Breast epithelium (tissue), 4 donors: ENCODE measurements at places on chromosomes 1 and 21. TPM values are rescaled to one million over a fixed set of nuclear protein-coding genes. Genes with fewer than 3 reads are reported as not detected.

Gene FCRL1
- total RNA-seq, result not detected

Gene LCE1E
- not detected for total RNA-seq

Gene MEAF6
- 78.2 TPM for total RNA-seq

Gene CCDC181
- not detected for total RNA-seq

Gene RGS18
- 4.4 TPM for total RNA-seq

DNA sequence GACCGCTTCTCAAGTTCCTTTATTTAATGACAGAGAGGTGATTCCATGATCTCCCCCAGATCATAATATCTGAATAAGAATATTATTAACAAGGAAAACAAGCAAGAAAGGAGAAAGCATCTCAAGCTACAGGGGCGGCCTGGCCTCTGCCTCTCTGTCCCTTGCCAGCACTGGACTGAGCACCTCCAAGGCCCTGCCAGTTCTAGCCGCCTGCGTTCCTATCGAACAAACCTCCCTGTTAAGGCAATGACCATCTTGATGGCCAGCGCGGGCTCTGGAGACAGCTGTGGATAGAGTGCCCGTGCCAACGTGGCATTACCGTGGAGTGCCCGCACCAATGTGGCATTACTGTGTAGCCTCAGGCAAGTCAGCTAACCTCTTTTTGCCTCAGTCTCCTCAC, 84.8 kb downstream of the NPHP4 start:
- no peak for DNase-seq
- H3K36me3 ChIP-seq, result no peaks in the 10 kb centered on the region
- H3K4me1 ChIP-seq, result no peaks in the 10 kb centered on the region
- H3K27ac ChIP-seq, result no peak overlapping the region
- no peaks in the 10 kb centered on the region for H3K27me3 ChIP-seq
- no peak overlapping the region for H3K4me3 ChIP-seq

GRCh38 chr1:89484092-89485038, 40.3 kb upstream of the LRRC8B start:
- no peak overlapping the region for H3K4me3 ChIP-seq
- H3K27ac ChIP-seq, result no peak overlapping the region
- no peaks in the 10 kb centered on the region for H3K36me3 ChIP-seq
- no peaks in the 10 kb centered on the region for H3K27me3 ChIP-seq

DNA sequence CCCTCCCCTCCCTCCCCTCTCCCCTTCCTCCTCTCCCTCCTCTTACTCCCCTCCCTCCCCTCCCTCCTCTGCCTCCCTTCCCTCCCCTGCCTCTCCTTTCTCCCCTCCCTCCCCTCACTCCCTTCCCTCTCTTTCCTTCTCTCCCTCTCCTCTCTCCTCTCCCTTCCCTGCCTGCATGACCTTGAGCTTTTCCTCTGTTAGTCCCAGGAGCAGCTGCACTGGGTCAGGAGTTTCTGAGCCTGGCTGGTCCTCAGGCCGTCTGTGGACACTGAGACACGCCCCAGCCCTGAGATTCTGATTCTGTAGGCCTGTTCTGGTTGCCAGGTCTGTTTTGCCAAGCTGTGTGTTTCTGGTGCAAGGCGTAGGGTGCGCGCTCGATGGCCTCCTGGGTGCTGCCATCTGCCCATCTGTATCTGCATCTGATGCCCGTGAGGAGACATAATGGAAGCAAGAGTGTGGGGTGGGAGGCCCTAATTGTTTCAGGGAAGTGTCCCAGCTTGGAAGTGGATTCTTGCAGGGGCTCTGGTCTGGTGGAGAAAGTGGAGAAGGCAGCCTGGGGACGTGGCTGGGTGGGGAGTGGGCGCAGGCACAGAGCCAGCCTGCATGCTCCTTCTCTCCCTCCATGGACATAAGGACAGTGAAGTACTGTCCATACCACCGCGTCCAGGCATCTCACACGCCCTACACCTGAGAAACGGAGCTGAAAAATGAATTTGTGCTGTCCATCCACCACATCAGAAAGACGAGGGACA, 97.2 kb downstream of the WDR4 start:
- DNase-seq, result no peak
- H3K4me1 ChIP-seq, result no peaks in the 10 kb centered on the region
- H3K27ac ChIP-seq, result no peak overlapping the region
- no peaks in the 10 kb centered on the region for H3K36me3 ChIP-seq

DNA sequence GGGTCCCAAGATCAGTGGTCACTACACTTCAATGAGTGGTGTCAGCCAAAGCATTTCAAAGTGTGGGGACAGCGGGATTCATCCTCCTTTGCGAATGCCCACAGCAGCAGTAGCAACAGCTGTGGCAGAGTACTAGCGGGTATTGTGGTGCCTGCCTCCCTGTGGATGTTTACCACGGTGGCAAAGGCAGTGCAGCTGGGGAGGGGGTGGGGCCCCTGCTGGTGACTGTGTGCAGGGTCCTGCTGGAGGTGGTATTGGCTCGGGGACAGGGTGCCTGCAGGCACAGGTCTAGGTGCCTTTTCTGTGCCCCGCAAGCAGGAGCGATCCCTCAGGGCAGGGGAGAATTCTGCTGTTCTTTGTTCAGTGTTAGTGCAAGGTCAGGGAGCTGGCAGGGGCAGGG, 415.7 kb downstream of the USP25 start:
- no peaks in the 10 kb centered on the region for H3K27me3 ChIP-seq
- no peak for DNase-seq
- no peaks in the 10 kb centered on the region for H3K36me3 ChIP-seq
- H3K4me3 ChIP-seq, result no peak overlapping the region
- no peak overlapping the region for H3K27ac ChIP-seq

- no peaks in the 10 kb centered on the region for H3K4me1 ChIP-seq
- H3K36me3 ChIP-seq, result no peaks in the 10 kb centered on the region
- no peak overlapping the region for H3K4me3 ChIP-seq
These were observed 44.8 kb downstream of the ACP6 start for GRCh38 chr1:147625362-147625995.

GRCh38 chr1:26153966-26154532, 4.8 kb upstream of the FAM110D start:
- peaks cover 14% of the 10 kb centered on the region for H3K27me3 ChIP-seq
- no peaks in the 10 kb centered on the region for H3K4me1 ChIP-seq
- DNase-seq, result no peak
- no peak overlapping the region for H3K4me3 ChIP-seq

- no peak overlapping the region for H3K4me3 ChIP-seq
- no peak overlapping the region for H3K27ac ChIP-seq
- DNase-seq, result no peak
- H3K4me1 ChIP-seq, result no peaks in the 10 kb centered on the region
These were observed 513.0 kb downstream of the PTPRC start for GRCh38 chr1:199151634-199152425.

- no peak for DNase-seq
- H3K4me1 ChIP-seq, result no peaks in the 10 kb centered on the region
- no peaks in the 10 kb centered on the region for H3K36me3 ChIP-seq
- no peak overlapping the region for H3K4me3 ChIP-seq
- no peaks in the 10 kb centered on the region for H3K27me3 ChIP-seq
These were observed 2.5 kb upstream of the LEFTY1 start for GRCh38 chr1:225891229-225891972.

- H3K4me3 ChIP-seq, result no peak within 1 kb of the TSS
- no peaks in the 10 kb centered on the region for H3K4me1 ChIP-seq
- H3K36me3 ChIP-seq, result no peaks in the 10 kb centered on the region
- H3K27ac ChIP-seq, result no peak within 1 kb of the TSS
These were observed at the start of gene TFF1 for GRCh38 chr21:42366292-42367010. TSS of gene TFF1 (minus strand) at chr21:42366535. CDS start at chr21:42366495, 40 bp downstream.

- no peaks in the 10 kb centered on the region for H3K27me3 ChIP-seq
- no peaks in the 10 kb centered on the region for H3K36me3 ChIP-seq
- no peak overlapping the region for H3K4me3 ChIP-seq
- DNase-seq, result no peak
- no peak overlapping the region for H3K27ac ChIP-seq
These were observed 68.5 kb downstream of the GPATCH2 start for GRCh38 chr1:217562229-217562878.
